ENCODE measurements at places on chromosomes 12 and 14.

- DNase-seq = no peak
These were observed 62.2 kb downstream of the RMST start for GRCh38 chr12:97524812-97525211.

- DNase-seq = no peak
These were observed 18.6 kb downstream of the MYRFL start for GRCh38 chr12:69843608-69844007.

DNA sequence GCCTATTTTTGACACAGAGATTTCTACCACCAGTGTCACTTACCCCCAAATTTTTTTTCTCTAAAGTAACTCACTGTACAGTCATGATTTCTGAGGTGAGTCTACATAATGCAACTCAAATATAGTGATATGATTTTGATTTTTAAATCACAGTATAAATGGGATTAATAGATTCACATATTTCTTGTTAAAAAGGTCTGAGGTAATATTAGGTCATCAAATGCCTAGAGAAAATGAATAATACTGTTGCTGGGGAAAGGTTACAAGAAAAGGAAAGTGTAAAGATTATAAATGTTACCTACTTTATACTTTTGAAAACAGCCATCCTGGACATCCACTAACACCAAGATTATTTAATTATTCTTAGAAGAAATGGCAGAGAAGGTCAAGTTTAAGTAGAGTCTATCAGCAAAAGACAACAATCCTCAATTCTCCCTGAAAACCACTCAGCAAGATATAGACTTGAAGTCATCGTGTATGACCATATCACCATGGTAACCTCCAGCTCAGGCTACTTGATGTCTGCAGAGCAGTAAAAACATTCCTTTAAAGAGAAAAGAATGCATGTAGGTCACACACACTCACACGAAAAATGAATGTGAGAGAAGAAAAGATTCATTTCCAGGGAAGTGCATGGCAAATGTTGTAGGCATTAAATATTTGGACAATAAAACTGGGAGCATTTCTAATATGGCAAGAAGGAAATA is 58.7 kb downstream of the CCDC59 start:
- DNase-seq = no peak

DNA sequence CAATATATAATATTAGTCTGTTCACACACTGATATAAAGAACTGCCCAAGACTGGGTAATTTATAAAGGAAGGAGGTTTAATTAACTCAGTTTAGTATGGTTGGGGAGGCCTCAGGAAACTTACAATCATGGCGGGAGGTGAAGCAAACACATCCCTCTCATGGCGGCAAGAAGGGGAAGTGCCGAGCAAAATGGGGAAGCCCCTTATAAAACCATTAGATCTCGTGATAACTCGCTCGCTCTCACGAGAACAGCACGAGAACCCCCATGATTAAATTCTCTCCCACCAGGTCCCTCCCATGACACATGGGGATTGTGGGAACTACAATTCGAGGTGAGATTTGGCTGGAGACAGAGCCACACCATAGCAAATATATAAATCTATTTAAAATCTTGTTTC is 269.8 kb downstream of the ATP23 start:
- DNase-seq = no peak

Data from osteocyte (in vitro differentiated cells).